HuH-7.5 (cell line): ENCODE measurements at places on chromosomes 1 and 21.

- no peak for DNase-seq
Measured at GRCh38 chr1:216599851-216600250, 123.4 kb downstream of the ESRRG start.

DNA sequence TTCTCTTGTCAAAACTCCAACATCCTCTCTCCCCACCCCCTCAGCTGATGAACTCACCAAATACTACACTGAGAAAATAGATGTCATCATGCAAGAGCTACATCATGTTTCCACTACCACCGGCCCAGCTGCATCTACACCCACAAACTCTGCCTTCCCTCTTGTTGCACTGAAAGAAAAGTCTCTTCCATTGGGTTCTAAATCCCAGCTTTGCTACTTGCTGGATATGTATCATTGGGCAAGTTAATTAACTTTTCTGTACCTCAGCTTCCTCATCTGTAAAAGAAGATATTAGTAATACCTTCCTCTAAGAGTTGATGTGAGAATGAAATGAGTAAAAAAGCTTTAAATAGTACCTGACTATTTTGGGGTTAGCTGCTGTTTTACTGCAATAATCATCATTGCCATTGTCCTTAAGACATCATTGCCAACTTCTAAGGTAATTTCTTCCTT, 108.6 kb downstream of the OLFML2B start:
- no peak for DNase-seq

- DNase-seq: no peak
Measured at GRCh38 chr1:16967095-16967575, 13.3 kb downstream of the MFAP2 start.

DNA sequence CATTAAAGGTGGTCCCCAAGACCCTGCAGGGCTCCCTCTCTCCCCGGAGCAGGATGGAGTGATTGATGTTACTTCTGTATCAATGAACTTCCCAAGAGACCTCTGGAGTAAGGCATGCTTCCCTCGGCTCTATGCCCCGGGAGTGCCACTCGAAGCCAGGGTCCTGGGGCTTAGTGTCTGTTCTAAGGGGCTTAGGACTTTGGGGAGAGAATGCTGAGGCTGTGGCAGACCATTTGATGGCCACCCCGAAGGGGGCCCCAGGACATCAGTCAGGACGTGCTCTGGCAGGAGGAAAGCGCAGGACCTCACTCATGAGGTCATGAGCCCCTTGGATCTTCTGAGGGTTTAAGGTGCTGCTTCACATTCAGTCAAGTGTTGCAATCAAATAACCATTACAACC, 7.5 kb downstream of the KIAA1614 start:
- no peak for DNase-seq

DNA sequence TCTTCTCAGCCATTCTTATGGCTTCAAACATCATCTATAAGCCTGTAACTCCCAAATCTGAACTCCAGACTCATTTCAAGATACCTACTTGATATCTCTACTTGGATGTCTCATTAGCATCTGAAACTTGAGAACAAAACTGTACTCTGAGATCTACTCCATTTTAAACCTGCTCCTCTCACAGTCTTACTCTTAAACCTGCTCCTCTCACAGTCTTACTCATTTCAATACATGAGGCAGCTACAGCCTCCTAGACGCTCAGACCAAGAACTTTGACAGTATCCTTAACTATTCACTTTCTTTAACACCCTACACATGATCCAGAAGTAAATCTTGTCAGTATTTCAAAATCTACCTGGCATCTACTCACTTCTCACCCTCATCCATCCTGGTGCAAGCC, 54.3 kb downstream of the NBPF6 start:
- DNase-seq: no peak

DNA sequence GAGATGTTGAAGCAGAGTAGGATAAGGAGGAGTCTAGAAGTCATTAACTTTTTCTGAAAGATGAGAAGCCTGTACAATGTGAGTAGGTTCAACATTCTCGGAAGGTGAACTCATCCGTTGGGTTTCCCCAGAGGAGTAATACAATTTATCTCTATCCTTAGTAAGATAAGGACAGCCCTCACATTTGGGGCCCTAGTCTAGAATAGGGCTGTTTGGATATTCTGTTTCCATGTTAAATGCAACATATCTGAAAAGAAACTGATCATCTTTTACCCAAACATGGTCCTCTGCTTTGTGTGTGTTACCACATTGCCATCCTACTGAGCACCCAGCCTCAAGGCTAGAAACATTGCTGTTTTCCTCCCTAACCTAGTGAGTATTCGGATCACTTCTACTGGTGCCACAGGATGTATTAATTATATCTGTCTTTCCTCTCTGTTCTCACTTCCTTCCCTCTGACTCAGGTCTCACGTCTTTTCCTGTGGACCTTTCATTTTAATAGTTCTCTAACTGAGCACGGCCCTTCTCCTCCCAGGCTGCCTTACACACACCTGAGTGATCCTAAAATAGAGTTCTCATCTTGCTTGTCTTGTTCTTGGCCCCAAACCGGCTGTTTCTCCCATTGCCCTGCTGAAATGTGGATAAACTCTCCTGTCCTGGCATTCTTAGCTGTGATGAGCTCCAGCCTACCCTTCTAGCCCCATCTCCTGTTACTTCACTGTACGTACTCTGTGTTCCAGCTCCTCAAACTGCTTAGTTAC, 91.7 kb downstream of the CDC14A start:
- no peak for DNase-seq

GRCh38 chr21:33751533-33751932, 109.2 kb downstream of the ITSN1 start:
- DNase-seq: no peak

GRCh38 chr1:228206582-228207351, 1.1 kb upstream of the OBSCN start:
- DNase-seq: no peak

DNA sequence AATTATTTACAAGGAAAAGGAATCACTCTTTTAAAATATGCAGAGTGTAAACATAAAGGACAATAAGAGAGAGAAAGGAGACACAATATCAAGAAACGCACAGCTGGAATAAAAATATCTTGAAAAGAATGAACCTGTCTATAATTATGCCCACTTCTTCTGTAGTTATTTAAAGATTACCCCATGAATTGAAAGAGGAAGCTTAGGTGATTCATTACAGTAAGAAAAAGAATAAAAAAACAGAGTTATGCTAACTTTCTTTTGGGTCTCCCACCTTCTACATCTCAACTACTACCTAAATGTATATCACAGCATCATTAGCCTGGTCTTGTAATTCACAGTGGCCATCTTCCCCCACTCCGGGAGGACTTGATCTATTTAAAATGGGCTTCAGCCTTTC, 182.1 kb downstream of the MRPL39 start:
- no peak for DNase-seq

DNA sequence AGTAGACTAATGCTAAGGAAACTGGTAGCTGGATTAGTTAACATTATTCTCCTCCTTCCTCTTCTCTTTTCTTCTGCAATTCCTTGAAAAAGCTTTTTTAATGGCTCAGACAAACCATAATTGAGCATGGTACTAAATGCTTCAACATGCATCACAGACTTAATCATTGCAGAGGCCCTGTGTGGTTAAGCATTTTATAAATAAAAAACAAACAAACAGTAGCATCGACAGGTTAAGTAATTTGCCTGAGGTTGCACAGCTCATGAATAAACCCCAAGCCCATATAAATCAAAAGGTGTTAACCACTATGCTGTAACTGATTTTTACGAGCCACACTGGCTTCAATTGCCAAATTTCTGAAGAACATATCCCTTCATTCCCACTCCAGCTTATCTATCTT, 462.1 kb downstream of the LMO4 start:
- DNase-seq: no peak

GRCh38 chr1:25782608-25783201, 17.3 kb upstream of the SELENON start:
- no peak for DNase-seq

GRCh38 chr1:10064416-10065343, 31.9 kb downstream of the UBE4B start:
- DNase-seq: no peak

DNA sequence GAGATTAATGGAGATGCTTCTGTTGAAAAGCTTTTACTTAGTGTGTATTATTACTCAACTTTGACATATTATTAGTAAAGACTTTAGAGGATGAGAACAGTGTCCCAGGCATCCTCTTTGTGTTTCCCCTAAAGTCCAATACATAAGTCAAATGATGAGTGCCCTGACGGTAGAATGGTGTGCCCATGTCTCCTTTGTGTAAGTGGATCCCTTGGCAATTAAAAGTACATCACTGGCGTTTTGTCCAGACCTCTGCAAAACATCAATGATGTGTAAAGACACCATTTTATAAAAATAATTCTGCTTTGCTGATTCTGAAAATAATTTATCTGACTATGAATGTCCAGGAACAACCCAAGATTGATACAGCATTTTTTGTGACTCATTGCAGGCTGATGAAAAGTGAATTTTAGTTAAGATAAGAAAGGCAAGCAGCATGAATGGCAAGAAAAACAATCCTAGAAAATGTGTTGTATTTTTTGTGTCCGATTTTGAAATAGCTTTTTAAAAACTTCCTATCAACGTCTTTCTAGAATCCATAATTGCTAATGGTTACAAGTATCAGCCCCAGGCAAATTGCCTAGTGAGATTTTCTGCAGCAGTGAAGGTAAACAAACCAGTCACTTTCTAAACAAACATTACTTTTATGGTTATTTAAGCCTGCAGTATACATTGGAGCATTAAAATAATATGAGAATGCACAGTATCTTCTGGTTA, 251.5 kb downstream of the PTPRC start:
- DNase-seq: no peak

GRCh38 chr1:93079685-93080141, 630 bp downstream of the MTF2 start:
- no peak for DNase-seq

DNA sequence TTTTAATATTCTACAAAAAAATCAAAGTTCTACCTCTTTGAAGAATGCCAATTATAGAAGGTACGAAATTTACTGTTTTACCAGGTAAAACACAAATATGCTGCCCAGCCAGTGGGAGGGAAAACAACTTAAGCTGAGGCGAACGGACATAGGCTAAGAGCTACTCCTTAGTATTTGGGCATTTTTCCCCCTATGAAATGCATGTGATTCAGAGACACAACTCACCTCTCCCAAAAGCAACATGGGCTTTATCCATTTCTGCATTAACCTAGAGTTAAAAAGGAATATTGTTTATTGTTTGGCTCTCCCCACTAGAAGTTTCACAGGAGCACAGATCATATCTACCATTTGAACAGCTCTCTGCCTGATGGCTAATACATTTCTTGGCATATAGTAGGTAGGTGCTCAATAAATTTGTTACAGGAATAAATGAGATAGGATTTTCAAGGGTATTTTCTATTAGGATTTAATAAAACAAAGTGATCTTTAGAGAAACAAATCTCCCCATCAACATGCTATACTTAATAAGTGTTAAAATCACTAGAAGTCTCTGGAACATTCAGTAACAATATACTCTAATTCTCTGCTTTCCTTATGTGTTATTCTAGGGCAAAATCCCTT, 2.4 kb upstream of the SORT1 start:
- DNase-seq: no peak

DNA sequence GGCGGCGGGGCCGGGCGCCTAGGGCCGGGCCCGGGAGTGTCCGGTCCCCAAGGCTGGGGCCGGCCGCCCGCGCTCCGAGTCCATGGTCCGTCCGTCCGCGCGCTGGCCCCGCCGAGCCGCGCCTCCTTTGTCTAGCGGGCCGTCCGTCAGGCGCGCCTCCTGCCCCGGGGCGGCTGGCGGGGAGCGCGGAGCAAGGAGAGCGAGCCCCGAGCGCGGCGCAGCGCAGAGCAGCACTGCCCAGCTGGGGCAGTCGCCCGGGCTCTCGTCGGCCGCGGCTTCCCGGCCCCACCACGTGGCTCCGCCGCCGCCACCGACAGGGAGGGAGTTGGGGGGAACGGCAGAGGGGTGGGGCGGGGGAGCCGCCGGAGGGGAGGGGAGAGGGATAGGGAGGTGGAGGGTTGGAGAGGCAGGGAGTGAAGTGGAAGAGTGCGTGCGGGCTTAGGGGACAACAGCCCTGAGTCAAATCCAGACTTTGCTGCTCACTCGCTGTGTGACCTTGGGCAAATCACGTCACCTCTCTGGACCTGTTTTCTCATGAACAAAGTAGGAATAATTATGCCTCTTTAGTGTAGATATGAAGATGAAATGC, at the start of gene NKAIN1:
NKAIN1 (minus strand) TSS at position 235 of the 589 bp plus-strand sequence. CDS start 340 bp downstream, outside the sequence.
- peak; percentile 58 for DNase-seq

- no peak for DNase-seq
Measured at GRCh38 chr1:119917304-119918055, 21.2 kb upstream of the ADAM30 start.

- no peak for DNase-seq
Measured at GRCh38 chr1:160789702-160790611, 6.0 kb upstream of the LY9 start.

DNA sequence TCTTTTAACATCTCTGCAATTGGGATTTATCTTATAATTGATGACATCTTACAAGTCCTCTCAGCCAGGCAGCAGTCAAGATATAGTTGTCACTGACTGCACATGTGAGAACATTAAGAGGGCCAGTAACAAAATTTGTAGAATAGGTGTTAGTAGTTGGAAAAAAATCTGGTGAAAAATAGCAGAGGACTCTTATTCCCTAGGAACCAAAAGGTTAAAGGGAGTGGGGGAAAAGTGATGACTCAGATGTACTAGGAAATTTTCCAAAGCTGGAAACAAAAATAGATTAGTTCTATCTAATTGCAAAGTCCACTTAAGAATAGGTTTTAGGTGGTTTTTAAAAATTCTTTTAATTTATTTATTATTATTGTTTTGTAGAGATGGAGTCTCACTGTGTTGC, 3.6 kb downstream of the NUP210L start:
- no peak for DNase-seq

DNA sequence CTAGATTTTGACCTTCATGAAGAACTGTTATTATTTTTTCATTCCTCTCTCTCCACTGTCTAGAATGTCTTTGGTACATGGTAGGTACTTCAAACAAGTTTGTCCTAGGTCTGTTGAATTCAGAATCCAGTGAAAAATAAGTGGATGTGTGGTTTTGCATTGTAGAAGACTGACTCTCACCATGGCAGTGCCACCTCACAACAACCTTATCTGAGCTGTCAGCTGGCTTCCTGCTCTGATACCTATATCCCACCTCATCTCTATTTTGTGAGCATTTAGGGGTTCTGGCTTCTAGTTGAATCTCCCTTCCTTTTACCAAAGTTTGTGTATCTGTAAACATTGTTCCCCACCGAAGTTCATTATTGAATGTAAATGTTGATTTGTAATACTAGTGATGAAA, 9.1 kb downstream of the SWT1 start:
- no peak for DNase-seq

DNA sequence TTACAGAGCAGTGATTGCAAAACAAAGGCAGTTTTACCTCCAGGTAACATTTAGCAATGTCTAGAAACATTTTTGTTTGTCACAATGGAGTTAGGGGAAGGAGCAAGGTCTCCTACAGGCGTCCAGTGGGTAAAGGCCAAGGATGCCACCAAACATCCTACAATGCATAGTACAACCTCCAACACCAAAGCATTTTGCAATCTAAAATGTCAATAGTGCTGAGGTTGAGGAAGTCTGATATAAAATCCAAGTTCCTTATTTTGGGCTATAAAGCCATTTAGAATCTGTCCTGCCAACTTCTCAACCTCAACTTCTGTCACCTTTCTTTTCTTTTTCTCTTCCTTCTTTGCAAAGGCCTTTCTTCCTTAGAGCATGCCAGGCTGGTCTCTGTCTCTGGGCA, 111.2 kb downstream of the FASLG start:
- DNase-seq: no peak

GRCh38 chr1:231750296-231750695, 123.7 kb downstream of the DISC1 start:
- no peak for DNase-seq
